ENCODE measurements at places on chromosomes 12 and 14.

- DNase-seq = no peak
Observed at GRCh38 chr12:79329933-79330332, 360.8 kb downstream of the PAWR start.

- no peak for DNase-seq
Observed at GRCh38 chr14:51478175-51478621, 173.5 kb upstream of the FRMD6 start.

DNA sequence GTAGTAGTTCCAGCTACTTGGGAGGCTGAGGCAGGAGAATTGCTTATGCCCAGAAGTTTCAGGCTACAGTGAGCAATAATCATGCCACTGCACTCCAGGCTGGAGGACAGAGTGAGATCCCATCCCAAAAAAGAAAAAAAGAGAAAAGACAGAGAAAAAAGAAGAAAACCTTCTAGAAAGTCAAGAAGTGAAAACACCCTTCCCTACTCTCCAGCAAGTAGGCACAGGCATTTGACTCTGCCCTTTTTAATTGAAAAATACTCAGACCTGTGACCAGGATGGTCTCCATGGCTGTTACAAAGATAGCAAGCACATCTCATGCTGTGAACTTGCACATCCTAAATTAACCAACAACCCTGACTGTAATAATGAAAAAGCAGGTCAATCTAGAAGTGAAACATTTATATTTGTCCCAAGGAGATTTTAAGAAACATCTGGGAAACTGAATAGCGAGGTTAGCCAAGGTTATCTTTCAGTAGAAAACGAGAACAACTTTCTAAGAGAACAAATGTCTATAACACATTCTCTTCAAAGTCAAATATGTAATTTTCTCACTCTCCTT, 2.0 kb downstream of the TMTC1 start:
- DNase-seq = no peak

DNA sequence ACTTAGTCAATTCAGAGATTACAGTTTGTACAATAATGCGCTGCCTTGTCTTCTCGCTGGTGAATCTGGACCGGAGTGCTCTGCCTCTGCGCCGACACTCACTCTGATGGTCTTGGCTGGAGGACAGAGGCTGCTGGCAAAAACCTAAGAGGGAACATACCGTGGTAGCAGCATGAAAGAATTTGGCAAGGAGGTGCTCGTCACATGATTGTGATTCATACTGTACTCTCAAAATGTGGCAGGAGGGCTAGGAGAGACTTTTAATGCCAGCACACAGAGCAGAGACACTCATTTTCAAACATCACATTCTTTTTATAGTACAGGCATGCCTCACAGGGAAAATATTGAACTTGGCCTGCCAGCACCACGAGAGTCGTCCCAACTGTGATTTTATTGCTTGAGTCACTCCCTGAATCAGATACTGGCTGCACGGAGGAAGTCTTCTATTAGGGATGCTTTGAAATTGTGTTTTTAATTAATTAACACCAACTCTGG, 67.8 kb downstream of the HMGA2 start:
- peak; percentile 81 for DNase-seq

DNA sequence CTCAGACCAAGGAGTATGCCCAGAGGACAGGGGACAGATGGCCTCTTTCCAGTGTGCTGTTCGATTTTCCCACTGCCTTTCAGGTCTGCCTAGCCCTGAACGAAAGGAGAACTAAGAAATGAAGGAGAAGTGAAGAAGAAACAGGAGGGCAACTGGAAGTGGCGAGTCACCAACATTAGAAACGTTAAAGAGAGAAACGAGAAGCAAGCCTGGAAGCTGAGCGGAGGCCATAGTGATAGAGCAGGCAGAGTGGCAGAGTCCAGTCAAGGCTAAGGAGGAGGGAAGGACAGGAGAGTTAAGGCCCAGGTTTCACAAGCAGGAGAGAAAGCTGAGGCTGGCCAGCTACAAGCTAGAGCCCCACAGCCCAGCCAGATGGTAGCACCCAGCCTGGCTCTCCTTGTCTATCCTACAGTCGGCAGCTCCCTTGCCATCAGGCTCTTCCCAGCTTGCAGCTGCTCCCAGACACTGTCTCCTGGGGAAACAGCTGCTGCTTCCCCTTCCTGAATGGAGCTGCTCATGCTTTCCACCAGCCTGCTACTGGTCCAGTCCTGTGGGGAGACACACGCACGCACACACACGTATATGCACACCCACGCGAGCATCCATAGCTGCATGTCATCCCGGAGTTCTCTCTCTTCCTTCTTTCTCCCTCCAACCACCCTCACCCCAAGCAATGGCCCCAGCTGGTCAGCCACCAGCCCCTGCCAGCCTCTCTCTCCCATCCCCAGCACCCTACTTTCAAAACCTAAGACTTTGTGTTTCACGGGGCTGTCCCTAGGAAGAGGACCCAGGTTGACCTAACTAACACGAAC, 139.7 kb upstream of the CCND2 start:
- DNase-seq = no peak

DNA sequence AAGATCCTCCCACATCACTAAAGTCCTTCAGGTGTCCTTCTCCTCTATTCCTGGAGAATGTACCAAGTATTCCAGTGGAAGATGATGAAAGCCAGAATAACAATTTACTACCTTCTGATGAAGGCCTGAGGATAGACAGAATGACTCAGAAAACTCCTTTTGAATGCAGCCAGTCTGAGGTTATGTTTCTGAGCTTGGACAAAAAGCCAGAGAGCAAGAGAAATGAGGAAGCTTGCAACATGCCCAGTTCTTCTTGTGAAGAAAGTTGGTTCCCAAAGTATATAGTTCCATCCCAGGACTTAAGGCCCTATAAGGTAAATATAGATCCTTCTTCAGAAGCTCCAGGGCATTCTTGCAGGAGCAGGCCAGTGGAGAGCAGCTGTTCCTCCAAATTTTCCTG, 54.6 kb upstream of the HELB start:
- DNase-seq = no peak

GRCh38 chr12:132003846-132004245, 54.1 kb downstream of the EP400 start:
- no peak for DNase-seq

DNA sequence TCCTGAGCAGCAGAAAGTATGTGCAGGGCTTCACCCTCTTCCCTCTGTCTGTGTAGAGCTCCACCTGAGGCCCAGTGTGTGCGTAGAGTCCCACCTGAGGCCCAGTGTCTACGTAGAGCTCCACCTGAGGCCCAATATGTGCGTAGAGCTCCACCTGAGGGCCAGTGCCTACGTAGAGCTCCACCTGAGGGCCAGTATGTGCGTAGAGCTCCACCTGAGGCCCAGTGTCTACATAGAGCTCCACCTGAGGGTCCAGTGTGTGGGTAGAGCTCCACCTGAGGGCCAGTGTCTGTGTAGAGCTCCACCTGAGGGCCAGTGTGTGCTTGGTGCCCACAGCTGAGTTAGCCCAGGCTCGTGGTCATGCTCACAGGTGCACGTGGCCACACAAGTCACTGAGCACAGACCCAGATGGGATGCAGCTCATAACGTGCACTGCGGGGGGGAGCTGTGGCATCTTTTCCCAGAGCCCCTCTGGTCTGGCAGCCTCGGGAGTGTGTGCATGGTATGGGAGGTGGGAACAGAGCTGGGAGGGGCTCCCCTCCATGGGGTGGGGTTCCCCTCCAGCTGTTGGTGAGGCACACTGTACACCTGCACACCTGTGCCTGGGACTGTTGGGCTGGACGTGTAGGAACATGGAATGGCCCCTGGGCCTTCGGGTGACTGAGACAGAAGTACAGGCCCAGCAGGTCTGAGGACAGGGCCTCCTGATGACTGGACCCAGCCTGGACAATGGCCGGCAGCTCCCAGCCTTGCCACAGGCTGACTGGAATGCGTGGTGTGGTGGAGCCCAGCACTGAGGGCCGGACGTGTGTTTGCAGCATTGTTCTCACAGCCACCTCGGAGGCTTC, 20.1 kb downstream of the PACS2 start:
- DNase-seq = no peak

DNA sequence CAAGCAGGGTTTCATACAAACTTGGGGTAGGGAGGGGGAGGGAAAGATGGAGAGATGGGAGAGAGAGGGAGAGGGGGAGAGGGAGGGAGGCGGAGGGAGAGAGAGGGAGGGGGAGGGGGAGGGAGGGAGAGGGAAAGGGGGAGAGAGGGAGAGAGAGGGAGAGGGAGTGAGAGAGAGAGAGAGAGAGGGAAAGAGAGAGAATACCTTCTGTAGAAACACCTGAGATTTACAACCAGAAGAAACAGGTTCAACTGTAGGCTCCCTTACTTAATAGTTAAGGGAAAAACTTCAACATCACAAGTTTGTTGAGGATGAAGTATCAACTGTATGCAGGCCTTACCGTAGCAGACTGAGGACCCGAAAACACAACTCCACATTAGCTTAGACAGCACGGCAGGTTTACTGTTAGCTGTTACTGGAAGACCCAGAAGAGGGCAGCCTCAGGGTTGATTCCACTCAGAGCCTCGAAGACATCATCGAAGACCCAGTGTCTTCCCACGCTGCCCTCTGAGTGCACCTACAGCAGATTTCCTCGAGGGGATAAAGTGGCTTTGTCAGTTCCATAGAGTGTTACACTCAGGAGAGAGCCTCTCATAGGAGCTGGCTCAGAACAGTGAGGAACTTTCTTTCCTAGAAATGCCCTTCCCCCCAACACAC, 72.4 kb downstream of the NT5DC3 start:
- no peak for DNase-seq

DNA sequence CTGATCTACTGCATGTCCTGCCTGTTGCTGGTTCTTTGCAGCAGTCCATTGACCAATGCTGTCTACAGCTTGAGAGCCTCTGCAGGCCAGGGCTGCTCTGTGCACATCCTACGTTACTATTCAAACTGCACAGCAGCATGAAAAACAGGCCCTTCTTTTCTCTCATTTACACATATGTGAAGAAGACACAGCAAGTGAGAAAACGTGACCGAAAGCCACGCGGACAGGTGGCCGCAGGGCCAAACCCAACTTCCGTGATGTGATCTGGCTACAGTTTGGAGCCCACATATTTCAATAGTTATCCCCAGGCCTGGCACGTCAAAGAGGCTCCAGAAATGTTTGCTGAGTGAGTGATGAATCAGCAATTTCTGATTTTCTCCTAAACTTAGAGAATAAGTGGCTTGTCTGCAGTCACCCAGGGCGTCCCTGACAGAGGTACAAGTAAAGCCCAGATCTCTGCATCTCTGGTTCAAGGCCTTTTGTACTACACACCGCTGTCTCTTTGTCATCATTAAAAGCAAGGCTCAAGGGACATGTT, 17.9 kb upstream of the TCL1B start:
- no peak for DNase-seq

- DNase-seq = no peak
Observed at GRCh38 chr14:87052646-87053225, 940.2 kb downstream of the GALC start.

- no peak for DNase-seq
Observed at GRCh38 chr14:68359022-68359836, 433.6 kb downstream of the ZFP36L1 start.

- DNase-seq = no peak
Observed at GRCh38 chr12:104055686-104056388, 5.8 kb upstream of the GLT8D2 start.

DNA sequence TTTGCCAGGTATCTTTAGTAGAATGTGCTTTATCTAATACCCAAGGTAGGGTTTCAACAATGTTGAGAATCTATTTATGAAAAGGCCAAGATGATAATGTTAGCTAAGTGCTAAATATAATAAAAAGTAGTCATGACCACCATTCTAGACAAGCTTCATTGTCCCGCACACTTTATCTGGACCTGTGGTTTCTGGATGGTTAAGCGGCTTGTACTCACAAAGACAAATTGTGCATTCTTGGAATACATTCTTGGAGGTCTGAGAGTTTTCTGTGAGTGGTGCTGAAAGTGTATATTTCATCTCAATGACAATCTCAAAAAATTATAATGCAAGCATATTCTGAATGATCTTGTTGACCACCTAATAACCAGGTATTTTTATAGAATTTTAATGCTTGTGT, 646.9 kb downstream of the DIO2 start:
- no peak for DNase-seq

DNA sequence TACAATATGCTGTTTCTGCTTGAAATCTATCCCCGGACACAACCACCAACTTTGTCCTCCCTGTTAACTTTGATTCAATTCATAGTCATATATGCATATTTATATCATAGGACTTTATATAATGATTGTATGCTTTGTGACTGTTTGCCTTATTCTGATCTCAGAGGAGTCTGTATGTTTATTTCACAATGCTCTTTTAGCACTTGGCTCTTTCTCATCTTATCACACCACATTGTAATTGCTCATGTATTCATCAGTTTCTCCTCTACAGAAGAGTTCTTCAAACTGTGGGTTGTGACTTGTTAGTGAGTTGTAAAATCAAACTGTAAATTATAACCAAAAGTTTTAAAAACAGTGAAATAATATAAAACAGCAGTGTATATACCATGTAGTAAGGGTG, 21.7 kb upstream of the PPM1A start:
- no peak for DNase-seq

DNA sequence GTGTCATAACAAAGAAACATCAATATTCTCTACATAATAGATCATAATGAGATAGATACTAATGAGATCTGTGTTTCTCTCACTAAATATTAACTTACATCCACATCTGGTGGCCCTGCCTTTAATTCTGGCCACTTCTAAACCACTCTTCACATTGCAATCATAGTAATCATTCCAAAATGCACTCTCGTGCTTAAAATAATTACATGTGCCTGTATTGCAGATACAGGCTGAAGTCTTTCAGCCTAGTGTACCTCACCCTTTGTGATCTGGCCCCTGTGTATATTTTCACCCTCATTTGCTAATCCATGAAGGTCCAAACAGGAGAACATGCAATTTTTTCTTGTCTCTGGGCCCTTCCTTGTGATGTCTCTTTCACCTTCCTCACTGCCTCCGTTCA, 108.0 kb downstream of the LIN7A start:
- no peak for DNase-seq

DNA sequence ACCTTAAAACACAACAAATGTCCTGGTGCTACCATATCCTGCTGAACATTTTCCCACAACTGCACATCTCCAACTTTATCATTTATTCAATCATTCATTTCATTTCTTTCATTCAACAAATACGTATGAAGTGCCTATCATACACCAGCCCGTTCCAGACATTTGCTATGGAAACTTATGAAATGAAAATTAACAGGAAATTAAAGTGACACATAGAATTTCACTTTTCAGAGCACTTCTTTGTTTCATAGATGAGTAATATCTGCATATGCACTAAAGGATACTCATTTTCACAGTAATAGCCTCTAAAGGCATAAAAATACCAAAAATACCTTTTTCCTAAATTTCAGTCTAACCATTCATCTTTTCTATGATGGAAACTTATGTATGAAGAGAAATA, 12.6 kb downstream of the CNIH1 start:
- no peak for DNase-seq

- DNase-seq = no peak
Observed at GRCh38 chr14:89420502-89420901, 3.5 kb upstream of the FOXN3 start.

DNA sequence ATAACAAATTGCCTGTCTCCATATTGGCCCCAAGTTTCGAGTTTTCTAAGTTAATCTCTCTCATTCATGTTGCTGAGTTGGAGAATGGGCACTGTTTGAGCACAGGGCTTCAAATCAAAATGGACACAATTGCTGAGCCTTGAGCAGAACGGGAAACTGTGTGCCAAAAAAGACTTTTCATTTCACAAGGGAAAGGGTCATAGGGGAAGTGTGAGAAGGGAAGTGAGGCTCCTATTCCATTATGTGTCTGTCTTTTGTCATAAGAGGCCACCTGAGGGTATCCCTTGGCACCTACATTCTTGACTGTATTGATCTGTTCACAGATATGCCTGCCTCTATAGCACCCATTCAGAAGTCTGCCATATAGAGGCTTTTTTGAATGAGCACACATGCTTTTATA, 59.1 kb downstream of the TTLL5 start:
- no peak for DNase-seq

All from thoracic aorta (tissue), 2 donors.